GM20000 (cell line): ENCODE measurements at places on chromosomes 11 and 22.

DNA sequence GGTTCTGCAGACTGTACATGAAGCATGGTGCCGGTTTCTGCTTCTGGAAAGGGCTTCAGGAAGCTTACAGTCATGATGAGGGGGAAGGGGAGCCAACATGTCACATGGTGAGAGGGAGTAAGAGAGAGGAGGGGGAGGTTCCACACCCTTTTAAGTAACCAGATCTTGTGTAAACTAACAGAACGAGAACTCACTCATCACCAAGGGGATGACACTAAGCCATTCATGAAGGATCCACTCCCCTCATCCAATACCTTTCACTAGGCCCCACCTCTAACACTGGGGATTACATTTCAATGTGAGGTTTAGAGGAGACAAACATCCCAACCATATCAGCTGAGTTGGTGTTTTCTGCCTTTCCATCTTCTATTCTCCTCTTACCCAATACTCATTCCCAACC, 83.5 kb downstream of the BDNF start:
- no peak for DNase-seq

DNA sequence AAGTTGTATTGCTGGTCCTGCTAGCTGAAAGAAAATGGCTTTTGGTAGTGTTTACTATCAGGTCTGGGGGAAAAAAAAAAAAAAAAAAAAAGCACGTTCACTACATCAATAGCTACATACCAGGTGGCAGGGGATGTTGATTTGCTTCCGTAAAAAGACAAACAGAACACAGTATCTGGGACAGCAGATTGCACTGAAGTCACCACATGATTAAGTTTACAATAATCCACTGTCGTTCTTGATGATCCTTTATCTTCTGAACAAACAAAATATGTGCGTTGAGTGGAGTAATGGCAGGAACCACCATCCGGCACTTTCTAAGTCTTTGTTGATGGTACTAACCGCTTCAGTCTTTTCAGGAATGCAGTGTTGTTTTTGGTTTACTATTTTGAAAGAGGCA, 48.7 kb downstream of the DDX6 start:
- no peak for DNase-seq

DNA sequence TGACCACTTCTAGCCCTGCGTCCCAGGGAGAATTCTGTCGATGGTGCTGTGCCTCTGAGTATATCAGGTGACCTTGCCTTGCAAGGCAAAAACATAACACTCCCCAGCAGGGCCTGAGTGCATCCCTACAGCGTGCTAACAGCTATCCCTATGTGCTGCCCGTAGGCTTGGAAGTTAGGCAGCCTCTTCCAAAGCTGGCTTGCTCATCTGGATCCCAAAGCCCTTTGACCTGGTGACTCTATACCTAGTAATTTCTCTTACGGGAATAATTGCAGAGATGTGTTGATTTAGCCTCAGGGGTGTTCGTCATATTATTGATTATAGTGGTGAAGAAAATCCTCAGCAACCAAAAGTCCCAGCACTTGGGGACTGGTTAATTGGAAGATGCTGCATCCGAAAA, 32.6 kb upstream of the CRYBB3 start:
- no peak for DNase-seq

DNA sequence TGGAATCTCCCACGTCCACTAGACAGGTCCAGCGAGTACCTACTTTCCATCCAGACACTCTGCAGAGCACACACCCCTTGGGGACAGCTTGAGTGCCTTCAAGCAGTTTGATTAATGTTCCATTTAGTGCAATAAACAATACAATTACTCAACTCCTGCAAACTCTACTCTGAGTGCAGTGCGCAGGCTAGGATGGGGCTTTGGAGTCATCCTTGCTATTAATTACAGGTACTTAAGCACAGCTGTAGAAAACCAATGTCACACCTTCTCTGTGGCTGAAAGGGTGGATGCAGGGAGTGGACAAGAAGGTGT, 82.6 kb downstream of the MN1 start:
- no peak for DNase-seq

- DNase-seq, result no peak
Observed at GRCh38 chr22:30250039-30250565, 3.5 kb upstream of the LIF start.
